Activated T-helper 1 cell treated with anti-CD3 and anti-CD28 coated beads, Interleukin-12 subunit alpha, Interleukin-12 subunit beta, Interleukin-2, Interleukin-4 antibody, amounts not matched to agents 30 ng/mL and 10 ng/mL and 1 ng/mL, durations not matched to agents 14 hours and 24 hours and 36 hours (primary cell): ENCODE measurements at places on chromosomes 16 and 17.

DNA sequence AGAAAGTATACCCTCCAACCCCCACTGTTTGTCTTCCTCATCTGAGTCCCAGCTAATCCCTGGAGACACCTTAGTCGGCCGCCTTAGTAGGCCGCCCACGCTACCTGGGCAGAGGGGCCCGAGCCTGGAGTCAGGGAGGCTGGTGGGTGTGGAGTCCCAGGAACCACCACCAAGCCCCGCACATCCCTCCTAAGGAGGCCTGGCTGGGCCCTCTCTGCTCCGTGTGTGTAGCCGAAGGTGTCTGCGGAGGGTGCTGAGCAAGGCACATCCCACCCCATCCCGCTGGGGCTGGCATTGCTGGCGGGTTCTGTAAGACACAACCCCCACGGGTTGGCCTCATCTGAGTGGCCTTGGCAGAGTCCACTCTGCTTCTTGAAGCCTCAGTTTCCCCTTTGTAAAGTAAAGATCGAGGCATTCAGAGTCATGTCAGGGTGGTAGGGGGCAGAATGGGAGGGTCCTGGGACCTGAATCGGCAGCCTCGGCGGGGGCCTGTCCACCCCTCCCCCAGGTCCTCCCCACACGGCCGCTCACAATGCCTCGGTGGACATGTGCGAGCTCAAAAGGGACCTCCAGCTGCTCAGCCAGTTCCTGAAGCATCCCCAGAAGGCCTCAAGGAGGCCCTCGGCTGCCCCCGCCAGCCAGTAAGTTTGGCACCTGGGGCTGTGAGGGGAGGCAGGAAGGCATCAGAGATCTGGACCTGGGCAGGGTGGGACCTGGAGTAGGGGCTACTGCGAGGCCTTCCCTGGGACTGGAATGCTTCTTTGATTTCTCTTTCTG lies 15.2 kb upstream of the ADGRG3 start:
- DNase-seq: no peak

DNA sequence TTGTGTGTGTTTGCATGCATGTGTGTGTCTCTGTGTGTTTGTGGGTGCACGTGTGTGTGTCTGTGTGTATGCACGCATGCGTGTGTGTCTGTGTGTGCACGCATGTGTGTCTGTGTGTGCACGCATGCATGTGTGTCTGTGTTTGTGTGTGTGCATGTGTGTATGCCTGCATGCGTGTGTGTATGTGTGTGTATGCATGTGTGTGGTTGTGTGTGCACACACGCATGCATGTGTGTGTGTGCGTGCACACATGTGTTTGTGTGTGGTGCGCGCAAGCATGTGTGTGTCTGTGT lies 239.9 kb upstream of the TNRC6C start:
- DNase-seq: no peak

DNA sequence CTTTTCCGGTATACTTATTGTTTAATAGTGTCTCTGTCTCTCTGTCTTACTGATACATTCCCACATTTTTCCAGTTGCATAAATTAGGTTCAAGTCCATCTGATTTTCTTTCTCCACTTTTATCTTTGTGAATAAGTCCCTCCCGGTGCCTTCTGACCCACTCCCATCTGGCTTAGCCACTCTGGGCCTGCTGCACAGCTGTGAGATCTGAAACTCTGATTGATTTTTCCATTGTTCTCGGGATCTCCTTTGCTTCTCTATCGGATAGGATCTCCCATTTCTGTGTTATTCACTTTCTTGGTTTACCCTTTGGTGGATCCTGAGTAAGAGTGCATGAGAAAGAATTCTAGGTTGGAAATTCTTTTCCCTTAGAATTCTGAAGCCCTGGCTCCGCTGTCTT lies 8.6 kb downstream of the UTP4 start:
- no peak for DNase-seq

GRCh38 chr16:88367560-88367959 lies 15.2 kb upstream of the ZNF469 start:
- no peak for DNase-seq

GRCh38 chr17:19460700-19461099 lies 49.7 kb downstream of the RNF112 start:
- no peak for DNase-seq

- DNase-seq: no peak
These were observed 104.3 kb downstream of the STXBP4 start for GRCh38 chr17:55072898-55073297.

GRCh38 chr17:27748360-27748825 lies 51.9 kb downstream of the NOS2 start:
- DNase-seq: no peak

DNA sequence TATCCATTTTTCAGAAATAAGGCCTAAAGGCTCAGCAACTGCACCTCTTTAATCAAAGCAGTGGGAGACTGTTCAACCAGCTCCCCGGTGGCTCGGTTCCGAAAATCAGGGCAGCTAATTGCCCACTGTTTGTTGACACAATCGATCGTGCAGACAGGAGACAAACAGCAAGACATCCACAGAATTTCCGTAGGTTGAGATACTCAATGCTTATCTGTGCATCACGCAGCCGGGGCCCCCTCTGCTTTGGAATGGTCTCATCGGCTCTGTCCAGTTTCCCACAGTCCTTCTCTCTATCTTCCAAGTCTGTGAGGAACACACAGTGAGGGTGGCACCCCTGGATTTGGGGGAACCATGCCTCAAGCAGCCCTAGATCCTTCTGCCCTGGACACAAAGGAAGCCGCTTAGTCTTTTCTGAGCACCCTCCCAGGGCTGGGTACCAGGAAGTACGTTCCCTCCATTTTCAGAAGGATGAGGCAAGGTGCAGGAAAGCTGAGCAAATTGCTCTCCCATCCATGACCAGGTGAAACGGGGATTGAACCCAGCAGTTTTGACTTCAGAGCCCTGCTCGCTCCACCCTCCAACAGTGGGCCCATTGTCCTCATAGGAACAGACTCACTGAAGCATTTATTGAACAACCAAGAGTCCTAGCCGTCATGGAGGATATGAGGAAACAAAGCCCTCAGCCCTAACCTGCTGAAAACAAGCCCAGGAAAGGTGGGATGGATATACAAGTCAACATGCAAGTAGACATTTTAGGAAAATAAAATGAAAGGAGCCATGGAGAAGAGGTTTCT lies 70.7 kb downstream of the C16orf95 start:
- DNase-seq: no peak

- no peak for DNase-seq
These were observed 37.5 kb upstream of the WSB1 start for GRCh38 chr17:27256225-27257030.

GRCh38 chr16:12627394-12627793 lies 176.3 kb downstream of the CPPED1 start:
- DNase-seq: no peak

GRCh38 chr17:65667656-65668055 lies 106.2 kb upstream of the AXIN2 start:
- no peak for DNase-seq

- no peak for DNase-seq
These were observed 45.8 kb upstream of the TAOK1 start for GRCh38 chr17:29344201-29344856.

DNA sequence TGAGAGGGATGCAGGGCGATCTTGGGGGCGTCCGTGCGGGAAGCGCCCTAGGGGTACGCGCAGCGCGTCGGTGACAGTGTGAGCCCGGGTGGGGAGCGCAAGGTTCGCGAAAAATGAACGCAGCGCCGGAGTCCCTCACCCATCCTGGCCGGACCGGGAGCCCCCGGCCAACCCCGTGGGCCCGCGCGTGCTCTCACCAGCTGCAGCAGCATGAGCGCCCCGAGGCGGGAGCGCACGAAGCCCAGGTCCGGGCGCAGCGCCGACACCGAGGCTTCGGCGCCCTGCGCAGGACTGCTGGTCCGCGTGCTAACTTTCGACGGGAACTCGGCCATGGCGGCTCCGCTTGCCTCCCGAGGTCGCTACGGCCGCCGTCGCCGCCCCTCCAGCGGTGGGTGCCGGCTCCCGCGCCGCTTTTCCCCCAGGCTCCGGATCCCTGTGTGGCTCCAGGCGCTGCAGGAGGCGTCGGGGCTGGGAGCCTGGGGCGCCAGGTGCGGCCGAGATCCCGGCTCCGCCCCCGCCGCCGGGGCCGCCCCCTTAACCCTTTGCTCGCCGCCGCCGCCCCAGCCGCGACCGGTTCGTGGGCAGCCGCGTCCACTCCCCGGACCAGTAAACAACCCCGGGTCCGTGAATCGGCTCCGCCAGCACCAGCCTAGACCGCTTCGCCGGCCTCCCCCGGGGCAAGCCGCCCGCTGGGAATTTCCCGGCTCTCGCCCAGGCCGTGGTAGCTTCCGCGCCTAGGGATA lies at the start of gene PLLP:
Gene PLLP (minus strand): TSS at position 464 of the 743 bp plus-strand sequence. CDS start 132 bp downstream, at position 332.
- DNase-seq: peak; percentile 24

- peak; percentile 71 for DNase-seq
These were observed 3.8 kb upstream of the CD7 start for GRCh38 chr17:82320956-82321927.

DNA sequence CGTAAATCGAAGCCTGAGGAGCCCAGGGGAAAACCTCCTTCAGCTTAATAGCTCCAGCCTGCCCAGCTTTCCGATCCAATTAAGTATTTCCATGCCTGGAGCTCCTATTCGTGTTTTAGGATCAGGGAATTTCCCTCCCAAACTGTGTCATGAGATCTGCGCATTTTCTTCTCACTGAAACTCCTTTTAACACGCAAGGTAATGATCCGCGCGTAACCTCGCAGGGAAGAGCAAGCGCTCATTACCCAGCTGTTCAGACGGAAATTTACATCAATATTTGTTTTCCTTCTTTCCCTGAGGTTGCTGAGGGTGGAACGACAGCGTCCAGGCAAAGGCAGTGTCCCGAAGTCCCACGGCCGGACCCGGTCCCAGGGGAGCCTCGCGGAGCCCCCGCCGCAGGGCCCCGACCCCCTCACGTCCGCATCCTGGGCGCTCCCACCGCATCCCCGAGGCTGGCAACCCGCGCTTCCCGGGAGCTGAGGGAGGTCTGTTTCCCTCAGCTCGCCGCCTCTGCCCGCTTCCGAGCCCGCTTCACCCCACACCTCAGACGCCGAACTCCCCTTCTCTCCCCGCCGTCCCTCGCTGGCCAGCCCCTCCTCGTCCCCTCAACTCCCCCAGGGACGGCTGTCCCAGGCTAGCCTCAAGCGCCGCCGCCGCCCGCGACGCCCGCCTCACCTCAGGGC lies 415 bp downstream of the ABCA5 start:
- no peak for DNase-seq

DNA sequence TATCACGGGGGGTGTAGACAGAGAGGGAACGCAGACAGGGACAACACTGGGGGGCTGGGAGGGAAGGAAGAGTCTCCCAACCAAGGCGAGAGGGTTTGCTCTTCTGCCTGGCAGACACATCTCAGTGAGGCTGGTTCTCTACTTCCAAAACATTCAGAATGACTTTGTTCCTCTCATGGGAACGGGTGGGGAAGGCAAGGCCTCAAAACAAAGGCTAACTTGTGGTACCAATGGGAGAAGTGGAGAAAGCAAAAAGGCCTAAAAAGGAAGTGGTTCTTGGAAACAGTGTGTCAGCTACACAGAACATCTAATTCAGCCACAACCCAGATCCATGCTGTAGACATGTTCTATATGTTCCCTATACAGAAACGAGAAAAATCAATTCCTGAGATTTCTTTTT lies 7.5 kb downstream of the FLOT2 start:
- DNase-seq: no peak

DNA sequence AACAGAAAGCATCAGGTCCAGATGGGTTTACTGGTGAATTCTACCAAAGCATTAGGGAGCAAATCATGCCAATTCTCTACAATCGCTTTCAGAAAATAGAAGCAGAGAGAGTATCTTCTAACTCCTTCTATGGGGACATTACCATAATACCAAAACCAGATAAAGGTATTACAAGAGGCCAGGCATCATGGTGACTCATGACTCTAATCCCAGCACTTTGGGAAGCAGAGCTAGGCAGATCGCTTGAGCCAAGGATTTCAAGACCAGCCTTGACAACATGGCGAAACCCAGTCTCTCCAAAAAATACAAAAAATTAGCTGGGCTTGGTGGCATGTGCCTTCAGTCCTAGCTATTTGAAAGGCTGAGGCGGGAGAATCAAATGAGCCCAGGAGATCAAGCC lies 23.0 kb downstream of the HBQ1 start:
- no peak for DNase-seq

DNA sequence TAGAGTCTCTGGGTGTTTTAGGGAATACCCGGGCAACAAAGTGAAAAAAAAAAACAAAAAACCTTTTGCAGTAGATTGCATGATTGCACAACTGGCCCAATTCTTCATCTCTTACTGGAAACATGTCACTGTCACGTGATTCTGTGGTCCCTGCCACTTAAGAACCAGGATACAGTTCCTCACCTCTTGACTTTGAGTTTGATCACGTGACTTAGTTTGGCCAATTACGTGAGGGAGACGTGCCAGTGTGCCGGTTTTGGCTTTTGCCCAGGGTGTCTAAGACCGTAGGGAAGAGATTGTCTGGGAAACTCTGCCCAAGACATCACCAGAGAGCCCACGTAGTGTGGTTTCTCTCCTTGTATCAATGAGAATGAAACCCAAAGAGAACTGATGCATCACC lies 88.7 kb downstream of the GRIN2A start:
- DNase-seq: no peak

GRCh38 chr16:86647561-86647960 lies 69.2 kb downstream of the FOXL1 start:
- DNase-seq: no peak

GRCh38 chr17:82901856-82902255 lies 62.0 kb upstream of the ZNF750 start:
- DNase-seq: no peak

DNA sequence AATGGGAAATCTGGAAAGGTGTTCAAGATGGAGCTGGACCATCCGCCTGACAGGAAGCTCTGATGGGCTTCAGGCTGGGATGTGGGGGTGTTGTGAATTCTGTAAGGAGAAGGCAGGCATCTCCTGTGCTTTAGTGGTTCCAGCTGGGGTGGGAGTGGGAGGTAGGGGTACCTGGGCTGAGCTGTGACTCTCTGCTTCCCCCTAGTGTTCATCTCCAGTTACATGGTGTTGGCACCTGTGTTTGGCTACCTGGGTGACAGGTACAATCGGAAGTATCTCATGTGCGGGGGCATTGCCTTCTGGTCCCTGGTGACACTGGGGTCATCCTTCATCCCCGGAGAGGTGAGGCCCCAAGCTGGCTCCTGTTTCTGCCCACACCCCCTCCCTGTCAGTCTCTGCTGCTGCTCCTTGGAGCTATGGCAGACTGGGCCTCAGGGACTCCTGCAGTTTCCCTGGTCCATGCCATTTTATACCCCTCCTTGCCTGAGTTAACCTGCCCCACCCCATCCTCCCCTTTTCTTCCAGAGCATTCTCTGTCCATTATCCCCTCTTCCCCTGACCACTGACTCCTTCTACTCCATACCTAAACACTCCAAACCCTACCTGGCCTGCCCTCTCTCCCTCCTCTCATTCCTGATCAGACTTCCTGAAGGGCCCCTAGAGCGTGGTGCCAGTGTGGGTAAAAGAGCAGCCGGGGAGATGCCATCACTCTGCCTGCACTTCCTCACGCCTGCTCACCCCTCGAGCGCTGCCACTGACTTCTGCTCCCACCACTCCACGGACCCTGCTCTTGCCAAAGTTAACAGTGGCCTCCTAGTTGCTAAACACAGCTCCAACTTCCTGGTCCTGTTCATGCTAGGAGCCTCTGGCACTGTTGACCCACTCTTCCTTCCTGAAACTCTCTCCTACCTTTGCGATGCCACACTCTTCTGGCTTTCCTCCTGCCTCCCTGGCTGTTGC lies 3.4 kb downstream of the SPNS1 start:
- no peak for DNase-seq

GRCh38 chr17:47703671-47704070 lies 9.7 kb downstream of the TBKBP1 start:
- DNase-seq: no peak
